ENCODE measurements at places on chromosomes 7 and 10.

- DNase-seq = no peak
Observed at GRCh38 chr10:36248304-36248981, 606.3 kb upstream of the FZD8 start.

DNA sequence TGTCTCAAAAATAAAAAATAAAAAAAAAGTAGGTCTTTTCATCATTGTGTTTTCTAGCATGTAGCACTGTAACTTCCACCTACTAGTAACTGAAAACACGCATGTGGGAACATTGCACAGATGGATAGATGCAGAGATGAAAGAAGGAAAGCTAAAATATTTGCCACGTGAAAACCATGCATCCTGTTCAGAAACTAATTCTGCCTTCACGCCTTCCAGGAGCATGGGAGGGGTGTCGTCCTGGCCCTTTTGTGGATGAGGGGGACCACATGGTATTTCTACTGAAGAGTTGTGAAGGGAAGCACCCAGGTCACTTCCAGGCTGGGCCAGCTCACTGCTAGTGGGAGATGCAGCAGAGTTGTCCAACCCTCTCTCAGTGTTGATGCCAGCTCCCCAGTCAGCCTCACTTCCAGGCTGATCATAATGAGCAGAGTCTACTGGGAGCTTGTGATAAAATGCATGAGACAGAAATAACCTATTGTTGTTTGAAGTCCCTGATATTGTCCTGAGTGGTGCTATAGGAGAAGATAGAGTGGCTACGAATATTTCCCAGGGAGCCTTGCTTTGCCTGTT is 287.1 kb upstream of the CELF2 start:
- no peak for DNase-seq

DNA sequence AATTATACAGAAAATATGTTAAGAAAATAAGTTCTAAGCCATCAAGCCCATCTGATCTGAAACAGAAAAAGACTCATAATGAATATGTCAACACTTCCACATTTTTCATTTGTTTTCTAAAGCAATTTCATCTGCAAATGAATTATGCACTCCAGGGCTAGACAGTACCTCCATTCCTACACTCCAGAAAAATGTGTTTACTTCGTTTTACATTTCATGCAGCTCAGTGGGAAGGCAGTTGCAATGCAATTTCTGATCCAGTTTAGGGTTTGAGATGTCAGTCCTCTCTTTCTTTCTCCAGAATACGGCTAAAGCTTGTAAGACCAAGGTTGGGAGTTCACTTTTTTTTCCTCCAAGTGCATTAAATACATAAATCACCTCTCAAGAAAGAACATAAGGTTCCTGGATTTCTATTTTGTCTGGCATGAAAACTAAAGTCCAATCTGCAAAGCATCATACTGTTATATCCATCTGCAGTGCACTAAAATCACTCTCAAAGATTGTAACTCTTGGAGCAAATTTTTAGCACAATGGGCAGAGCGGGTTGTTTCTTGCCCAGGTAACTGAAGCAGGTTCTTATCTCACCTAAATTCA is 348.8 kb upstream of the C7orf33 start:
- DNase-seq = no peak

GRCh38 chr7:7795630-7796121 is 77.3 kb upstream of the RPA3 start:
- DNase-seq = no peak

GRCh38 chr7:371779-372545 is 82.0 kb downstream of the FOXL3 start:
- no peak for DNase-seq

DNA sequence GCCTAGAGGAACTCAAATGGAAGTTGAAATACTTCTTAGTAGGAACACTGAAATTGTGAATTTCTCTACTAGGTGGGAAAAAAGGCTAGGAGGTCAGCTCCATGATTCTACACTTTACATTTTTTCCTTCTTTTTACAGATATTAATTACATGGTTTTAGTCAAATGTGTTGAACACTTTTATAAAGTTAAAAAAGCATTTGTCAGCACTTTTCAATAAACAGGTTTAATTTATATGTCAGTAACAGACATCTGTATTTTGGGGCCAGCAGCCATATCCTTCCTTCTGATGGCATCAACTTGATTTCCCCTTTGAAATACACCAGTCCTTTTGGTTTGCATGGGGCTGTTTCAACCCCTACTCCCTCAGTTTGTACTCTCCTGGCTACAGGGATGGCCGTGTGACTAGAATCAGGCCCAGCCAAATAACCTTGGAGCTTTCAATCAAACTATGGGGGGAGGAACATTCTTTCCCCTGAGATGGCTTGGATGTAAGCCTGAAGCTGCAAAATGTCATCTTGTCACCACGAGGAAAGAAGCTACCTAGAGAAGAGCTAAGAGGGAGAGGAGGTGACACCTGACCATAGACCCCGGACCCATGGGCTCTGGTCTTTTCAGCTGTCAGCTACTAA is 171.0 kb upstream of the NEBL start:
- DNase-seq = no peak

DNA sequence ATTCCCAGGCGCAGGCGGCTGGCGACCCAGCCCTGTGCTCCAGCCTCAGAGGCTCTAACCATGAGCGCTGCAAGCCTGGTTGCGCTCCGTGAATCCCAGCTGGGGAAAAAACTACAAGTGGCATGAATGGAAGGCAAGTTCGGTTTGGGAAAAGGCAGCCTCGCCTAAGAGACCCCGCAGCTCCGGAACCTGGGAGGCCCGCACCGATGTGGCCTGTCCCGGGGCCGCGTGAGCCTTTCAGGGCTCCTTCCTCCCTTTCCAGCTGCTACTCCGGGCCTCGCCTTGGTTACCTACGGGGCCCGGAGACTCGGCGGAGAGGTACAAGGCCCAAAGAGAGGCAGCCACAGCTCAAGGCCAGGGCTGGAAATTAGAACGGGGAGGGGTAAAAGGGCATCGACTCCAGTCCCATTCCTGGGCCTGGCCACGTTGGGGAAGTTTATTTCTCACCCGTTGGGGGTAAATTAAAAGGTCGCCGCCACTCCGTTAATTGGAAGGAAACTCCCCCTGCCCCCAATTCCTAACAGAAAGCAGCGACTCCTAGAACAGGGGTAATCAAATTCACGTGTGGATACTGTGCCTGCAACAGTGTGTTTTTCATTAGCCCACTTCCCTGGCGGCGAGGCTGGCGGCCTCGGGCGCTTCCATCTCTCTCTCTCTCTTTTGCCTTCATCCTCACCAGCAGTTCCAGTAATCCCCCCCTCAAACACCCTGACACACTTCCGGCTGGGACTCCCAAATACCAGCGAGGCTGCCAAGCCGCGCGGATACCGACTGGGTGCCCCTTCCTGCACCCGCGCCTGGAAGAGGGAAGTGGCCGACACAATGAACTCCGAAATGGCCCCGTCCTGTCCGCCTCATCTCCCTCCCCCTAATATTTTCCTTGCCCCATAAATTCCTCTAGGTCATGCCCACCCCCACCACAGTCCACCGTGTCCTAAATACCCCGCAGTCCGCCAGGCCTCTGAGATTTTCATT is 1.5 kb upstream of the HOXA9 start:
- no peak for DNase-seq

DNA sequence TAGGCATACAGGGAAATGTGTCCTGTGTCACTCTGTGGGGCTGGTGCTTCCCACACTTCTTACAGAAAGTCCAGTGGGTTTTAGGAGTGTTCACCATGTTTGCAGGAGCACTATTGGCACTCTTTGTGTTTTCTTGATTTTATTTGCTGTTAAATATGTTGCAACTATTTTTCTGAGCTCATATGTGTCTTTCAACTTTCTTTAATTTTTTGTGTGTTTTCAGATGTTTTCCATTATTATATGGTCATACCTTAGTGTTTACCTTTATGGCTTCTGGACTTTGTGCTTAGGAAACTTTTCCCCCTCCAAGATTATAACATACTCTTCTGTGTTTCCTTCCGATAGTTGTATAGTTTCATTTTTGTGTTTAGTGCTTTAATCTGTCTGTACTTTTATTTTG is 20.8 kb upstream of the NUDCD3 start:
- DNase-seq = no peak

GRCh38 chr10:78706256-78706655 is 362.5 kb upstream of the ZMIZ1 start:
- DNase-seq = no peak

DNA sequence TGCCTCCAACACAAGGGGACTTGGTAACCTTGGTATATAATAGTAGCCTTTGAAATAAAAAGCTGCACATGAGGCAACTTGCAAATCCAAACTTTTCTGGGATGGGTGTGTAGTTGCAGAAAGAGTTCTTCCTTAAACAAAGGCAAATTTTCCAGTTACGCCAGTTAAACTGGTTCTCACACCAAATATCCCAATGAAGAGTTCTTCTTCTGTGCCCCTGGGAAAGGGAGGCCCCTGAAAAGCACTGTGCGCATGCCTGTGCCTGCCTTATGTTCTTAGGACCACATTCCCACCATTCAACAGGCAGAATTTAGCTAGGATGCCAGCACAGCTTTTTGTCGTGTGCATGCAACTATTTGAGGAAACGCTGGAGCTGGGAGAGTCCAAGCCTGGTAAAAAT is 164.8 kb upstream of the SLC25A13 start:
- DNase-seq = no peak

DNA sequence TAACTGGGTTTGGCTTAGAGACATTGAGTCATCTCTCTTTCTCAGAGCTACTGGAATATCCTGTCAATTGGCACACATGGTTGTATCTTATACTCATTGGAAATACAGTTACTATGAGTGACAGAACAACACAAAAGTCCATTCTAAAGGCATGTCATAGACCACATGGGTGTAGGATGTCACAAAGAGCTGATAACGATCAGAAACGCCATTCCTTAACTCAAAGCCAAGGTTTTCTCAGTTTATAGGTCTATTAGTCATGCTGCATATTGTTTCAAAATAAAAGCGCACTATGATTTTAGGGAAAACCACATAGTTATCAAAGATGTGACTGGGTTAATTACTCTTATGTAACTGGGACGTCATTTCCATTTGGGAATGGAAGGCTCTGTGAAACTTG is 147.2 kb upstream of the FAM171A1 start:
- no peak for DNase-seq

DNA sequence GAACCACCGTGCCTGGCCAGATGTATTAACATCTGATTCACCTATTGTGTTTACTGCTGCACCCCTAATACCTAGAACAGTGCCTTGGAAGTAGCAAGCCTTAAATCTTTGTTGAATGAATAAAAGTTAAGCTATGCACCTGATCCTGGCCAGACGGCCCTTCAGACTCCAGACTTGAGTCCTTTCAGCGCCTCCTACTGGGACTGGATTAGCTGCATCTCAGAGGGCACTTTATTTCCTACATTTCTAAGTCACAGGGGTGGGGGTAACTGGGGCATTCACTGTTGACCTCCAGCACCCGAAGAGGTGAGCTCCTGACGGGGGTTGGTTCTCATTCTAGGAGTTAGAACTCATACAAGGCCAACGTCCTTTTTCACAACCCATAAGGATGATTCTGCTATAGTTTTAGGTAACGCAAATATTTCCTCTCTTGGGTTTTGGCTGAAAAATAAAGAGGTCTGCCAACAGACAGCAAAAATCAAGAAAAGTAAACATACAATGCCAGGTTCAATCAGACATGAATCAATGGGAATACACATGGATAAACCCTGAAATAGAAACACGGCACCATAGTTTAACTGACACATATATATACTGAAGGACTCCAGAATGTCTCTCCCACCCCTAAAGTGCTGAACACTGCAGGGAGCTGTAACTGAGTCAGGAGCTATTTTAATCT is 48.0 kb upstream of the DLG5 start:
- DNase-seq = no peak

DNA sequence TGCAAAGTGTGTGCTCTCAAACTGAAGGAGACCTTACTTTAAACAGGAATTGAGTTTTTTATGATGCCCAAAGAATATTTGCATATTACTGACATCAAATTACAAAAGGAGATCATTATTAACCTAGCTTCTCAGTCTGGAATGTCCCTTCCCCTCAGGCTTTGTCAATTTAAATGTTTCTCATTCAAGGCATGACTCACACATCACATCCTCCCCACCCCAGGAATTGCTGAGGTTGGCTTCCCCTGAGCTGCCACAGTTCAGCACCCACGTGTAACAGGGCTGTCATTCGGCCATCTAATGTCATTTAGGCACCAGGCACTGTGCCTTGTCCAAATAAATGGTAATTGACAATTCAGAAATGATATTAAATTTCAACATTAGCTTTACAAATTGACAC is 305.9 kb upstream of the MGMT start:
- DNase-seq = no peak

DNA sequence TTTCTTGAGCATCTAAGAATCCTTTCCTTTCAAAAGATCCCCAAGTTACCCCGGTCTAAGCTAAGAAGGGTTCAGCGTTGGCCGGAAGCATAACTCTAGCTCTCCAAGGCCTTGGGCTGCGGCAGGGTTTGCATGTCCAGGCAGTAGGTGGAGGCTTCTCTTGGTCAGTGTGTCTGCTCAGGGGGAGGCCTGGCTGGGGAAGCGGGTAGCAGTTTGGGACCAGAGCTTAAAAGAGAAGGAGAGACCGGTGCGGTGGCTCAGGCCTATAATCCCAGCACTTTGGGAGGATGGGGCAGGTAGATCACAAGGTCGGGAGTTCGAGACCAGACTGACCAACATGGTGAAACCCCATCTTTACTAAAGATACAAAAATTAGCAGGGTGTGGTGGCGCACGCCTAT is 226.3 kb downstream of the MGMT start:
- DNase-seq = no peak

DNA sequence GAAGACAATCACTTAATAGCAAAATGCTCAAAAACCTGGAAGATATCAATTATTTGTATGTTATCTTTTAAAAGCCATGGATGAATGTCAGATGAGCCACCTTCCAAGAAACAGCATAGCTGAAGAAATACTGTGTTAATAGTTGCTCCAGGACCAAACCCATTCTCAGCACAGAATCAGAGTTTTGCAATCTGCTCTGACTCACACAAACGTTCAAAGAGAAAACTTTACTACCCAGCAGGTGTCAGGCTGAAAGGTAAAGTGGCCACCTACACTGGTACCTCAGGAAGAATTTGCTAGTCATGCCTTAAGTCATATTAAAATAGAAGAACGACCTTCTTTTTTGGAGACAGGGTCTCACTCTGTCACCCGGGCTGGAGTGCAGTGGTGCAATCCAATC is 526.5 kb downstream of the PARD3 start:
- DNase-seq = no peak

GRCh38 chr10:80579849-80580637 is 42.3 kb downstream of the SH2D4B start:
- DNase-seq = no peak

DNA sequence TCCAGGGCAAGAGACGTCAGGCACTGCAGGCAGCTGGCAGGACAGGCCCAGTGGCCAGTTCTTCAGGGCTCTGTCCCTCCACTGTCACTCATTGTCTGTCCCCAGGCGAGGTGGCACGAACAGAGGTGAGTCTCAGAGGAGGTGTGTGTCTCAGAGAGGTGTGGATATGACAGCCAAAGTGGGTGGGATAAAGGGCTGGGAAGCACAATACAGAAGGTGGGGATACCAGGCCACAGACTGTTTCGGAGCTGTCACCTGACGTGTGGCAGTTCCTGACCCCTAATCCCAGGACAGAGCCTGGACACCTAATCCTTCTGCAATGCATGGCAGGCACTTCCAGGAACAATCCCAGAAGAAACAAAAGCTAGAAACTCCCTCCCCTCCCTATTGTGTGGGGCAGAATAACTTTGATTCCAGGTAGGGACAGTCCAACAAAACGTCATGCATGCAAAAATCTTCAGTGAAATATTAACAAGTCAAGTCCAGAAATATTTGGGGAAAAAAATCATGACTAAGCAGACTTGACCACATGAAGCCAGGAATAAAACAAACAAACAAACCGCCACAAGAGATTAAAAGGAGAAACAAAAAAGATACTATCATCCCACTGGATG is 11.6 kb downstream of the KLRG2 start:
- DNase-seq = no peak

GRCh38 chr7:92880212-92881090 is 44.1 kb upstream of the CDK6 start:
- no peak for DNase-seq

GRCh38 chr10:45239642-45240041 is 75.8 kb downstream of the OR13A1 start:
- no peak for DNase-seq
